ENCODE measurements at places on chromosomes 6 and 20.

GRCh38 chr6:101222007-101222406, 171.5 kb upstream of the GRIK2 start:
- DNase-seq, result no peak

- no peak for DNase-seq
Observed at GRCh38 chr20:56634307-56634706, 5.2 kb downstream of the TFAP2C start.

DNA sequence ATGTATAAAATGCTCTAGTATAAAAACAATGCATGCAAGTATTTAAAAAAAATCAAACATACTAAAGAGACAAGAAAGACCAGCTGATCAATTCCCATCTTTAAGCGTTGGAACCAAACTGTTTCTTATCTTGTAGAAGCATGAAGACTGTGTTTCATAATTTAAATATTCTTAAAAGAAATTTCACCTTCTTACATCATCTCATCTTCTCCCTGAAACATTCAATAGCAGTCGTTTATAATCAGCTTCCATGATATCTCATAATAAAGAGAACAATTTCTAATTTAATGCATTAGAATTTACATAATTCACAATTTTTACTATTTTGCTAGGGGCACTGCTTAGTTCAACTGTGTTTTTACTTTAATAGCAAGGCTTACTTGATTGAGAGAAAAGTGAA, 468.1 kb upstream of the MARCKS start:
- no peak for DNase-seq

DNA sequence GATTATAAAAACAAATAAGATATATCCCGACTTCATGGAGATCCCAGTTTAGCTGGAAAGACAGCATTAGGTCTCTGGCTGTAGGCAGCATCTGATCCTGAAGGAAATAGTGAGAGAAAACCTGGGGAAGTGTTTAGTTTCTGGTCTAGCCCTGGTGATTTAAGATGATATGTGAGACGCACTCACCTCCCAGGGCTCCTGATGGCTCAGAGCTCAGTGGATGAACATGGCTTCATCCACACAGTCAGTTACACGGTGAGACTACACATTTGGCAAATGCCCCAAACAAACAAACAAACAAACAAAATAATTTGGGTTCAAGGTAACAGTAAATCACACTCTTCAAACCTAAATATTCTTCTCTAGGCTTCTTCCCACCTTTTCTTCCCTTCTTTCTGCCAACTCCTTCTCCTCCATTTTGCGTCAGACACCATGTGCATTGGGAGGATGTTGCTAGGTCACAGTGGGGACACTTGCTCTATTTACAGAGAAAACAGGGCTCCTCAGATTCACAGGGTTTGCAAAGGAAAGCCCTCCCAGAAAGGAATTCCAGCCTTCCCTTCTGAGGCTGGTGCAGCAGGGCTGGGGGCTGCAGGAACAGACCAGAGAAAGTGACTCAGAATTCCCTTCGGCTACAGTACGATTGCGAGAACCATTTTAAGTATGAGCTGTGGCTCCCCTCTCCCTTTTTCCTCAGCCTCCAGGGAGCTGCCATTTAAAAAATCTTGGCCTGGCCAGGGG, 59.6 kb upstream of the SALL4 start:
- no peak for DNase-seq

DNA sequence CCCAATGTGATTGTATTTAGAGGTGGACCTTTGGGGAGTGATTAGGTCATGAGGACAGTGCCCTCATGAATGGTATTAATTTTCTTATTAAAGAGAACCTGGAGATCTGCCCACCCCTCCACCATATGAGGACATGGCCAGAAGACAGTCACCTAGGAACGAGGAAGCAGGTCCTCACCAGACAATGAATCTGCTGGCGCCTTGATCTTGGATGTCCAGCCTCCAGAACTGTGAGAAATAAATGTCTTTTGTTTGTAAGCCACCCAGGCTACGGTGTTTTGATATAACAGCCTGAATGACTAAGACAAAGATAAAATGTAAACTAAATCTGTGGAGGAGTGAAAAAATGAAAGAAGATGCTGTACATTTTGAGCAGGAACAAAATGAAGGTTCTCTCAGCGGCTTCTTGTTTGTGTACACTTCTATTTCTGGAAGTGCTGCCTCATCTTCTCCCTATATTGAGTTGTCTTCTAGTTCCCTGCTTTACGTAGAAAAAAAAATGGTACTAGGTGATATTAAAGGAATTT, 1.5 kb upstream of the IPCEF1 start:
- no peak for DNase-seq

- no peak for DNase-seq
Observed at GRCh38 chr6:25176466-25176865, 102.7 kb upstream of the CARMIL1 start.

GRCh38 chr6:19860235-19860877, 23.2 kb downstream of the ID4 start:
- DNase-seq, result no peak

- no peak for DNase-seq
Observed at GRCh38 chr20:53959911-53960578, 110.3 kb downstream of the BCAS1 start.

GRCh38 chr6:32854376-32855178, 585 bp downstream of the PSMB9 start:
- DNase-seq, result peak; percentile 72

GRCh38 chr6:2820415-2820814, 21.2 kb downstream of the SERPINB1 start:
- DNase-seq, result no peak

- no peak for DNase-seq
Observed at GRCh38 chr6:121485359-121485811, 49.9 kb downstream of the GJA1 start.

Measured in activated CD4-positive, alpha-beta T cell treated with anti-CD3 and anti-CD28 coated beads for 4 hours (primary cell).